ENCODE measurements at places on chromosomes 5 and 9. TPM values are rescaled to one million over a fixed set of nuclear protein-coding genes. Genes with fewer than 3 reads are reported as not detected.
A peak's percentile ranks its signal among the peaks of the same experiment; 100 is the strongest.

The C6 gene
- not detected for total RNA-seq

DNA sequence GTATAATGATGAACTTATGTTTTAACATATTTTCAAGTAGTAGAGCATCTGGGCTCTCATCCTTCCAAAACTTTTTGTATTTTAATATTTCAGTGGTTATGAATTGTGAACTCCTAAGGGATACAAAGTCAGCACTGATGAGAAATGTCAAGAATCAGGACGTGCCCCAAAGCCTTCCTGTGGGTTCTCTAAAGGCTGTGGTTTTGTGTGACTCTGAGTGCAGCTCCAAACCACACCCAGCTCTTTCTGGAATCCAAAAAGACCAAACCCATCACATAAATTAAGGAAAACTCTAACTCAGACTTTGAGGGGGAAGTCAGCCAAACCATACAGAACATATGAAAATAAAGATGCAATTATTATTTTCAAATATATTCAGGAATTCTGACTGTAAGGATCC, 40.8 kb upstream of the SMU1 start:
- DNase-seq = no peak

The GABRA1 gene
- total RNA-seq = not detected

GRCh38 chr5:10675177-10675700, 85.8 kb downstream of the DAP start:
- no peak for DNase-seq

DNA sequence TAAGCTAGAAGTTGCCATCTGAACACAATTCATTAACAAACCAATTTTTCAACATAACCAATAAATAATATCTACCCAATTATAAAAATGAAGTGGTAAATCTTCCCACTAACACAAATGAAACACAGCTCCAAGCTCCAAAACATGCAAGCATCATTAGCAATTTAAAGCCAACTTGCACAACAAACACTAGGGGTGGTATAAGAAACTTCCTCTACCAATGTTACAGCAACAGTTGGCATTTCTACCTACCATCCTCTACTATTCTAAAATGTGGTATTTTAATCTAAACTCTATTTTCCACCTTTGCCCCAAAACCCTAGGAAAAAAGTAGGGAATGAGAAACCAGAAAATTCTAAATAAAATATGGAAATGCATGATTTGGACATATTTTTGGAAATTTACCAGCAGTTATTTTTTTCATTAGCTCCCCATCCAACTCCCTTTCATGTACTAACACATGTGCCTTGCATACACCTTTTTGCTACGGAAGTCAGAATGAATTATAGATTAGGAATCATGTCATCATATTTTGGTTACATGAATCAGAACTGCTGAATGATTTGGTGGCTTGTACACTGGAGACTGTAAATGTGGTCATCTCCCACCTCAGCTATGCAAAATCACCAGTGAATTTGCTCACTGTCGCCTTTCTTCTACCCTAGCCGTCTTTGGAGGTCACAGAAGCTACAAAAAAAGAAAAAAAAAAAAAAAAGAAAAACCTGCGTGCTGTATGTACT, 4.1 kb downstream of the NR6A1 start:
- no peak for DNase-seq

- DNase-seq = no peak
Observed at GRCh38 chr5:100424787-100425186, 110.4 kb upstream of the FAM174A start.

DNA sequence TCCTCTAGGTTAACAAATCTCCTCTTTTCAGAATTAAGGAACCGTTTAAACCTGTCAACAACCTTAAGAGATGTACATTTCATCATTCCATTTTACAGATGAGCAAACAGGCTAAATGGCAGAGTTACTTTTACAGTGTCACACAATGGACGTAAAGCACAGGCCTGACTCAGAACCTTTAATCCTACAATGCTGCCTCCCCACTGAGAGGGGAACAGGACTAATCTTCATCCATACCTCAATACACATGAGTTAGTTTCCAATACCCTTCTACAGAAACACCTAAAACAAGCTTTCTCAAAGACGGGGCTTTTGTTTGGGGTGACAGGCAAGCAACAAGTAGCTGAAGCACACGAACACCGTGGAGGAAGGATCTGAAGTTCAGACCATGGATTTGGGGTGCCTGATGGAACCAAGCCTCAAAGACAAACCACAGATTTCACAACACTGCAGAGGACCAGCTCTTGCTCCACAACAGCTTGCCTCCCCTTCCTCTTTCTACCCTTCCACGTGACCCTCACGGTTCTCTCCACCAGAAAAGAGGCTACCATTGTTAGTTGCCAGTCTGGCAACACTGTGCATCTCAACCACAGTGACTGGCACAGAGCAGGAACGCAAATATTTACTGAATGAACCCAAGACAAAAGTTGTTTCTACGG, 1.8 kb downstream of the RNF130 start:
- DNase-seq = no peak

GRCh38 chr5:56815658-56816545, 553 bp downstream of the MAP3K1 start:
- DNase-seq = peak; percentile 63

The SNAPC4 gene
- total RNA-seq = 7.7 TPM

The CSF2 gene
- not detected for total RNA-seq

DNA sequence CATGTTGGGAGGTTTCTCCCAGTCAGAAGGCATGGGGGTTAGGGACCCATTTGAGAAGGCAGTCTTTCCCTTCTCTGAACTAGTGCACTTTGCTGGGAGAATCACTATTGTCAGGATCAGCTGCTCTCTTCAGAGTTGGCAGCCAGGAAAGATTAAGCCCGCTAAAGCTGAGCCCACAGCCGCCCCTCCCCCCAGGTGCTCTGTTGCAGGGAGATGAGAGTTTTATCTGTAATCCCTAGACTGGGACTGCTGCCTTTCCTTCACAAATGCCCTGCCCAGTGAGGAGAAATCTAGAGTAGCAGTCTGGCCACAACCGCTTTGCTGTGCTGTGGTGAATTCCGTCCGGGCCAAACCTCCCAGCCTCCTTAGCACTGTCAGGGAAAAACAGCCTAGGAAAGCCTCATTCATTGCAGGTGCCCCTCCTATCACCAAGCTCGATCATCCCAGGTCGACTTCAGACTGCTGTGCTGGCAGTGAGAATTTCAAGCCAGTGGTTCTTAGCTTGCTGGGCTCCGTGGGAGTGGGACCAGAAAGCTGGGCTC, 69.8 kb downstream of the CNTLN start:
- no peak for DNase-seq
